ENCODE measurements at places on chromosomes 16 and 17.

- no peaks in the 10 kb centered on the region for H3K36me3 ChIP-seq
- DNase-seq = no peak
- H3K27me3 ChIP-seq = peaks cover 22% of the 10 kb centered on the region
- peaks cover 15% of the 10 kb centered on the region for H3K4me1 ChIP-seq
Measured at GRCh38 chr16:50844840-50845239, 103.0 kb downstream of the CYLD start.

- H3K27me3 ChIP-seq = peaks cover 26% of the 10 kb centered on the region
- peaks cover 13% of the 10 kb centered on the region for H3K4me1 ChIP-seq
- H3K36me3 ChIP-seq = no peaks in the 10 kb centered on the region
- H3K27ac ChIP-seq = no peak overlapping the region
- H3K4me3 ChIP-seq = no peak overlapping the region
Measured at GRCh38 chr16:56600398-56600999, 7.9 kb upstream of the MT2A start.

DNA sequence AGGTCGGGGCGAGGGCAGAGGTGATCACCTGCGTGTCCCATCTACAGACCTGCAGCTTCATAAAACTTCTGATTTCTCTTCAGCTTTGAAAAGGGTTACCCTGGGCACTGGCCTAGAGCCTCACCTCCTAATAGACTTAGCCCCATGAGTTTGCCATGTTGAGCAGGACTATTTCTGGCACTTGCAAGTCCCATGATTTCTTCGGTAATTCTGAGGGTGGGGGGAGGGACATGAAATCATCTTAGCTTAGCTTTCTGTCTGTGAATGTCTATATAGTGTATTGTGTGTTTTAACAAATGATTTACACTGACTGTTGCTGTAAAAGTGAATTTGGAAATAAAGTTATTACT is 28.9 kb downstream of the STH start:
- H3K27me3 ChIP-seq = no peaks in the 10 kb centered on the region
- peaks cover 46% of the 10 kb centered on the region for H3K36me3 ChIP-seq
- peaks cover 7% of the 10 kb centered on the region for H3K4me1 ChIP-seq
- DNase-seq = no peak

- H3K4me3 ChIP-seq = no peak overlapping the region
- H3K36me3 ChIP-seq = no peaks in the 10 kb centered on the region
- peaks cover 2% of the 10 kb centered on the region for H3K27me3 ChIP-seq
- no peak for DNase-seq
- no peaks in the 10 kb centered on the region for H3K4me1 ChIP-seq
Measured at GRCh38 chr17:15216481-15216880, 48.6 kb downstream of the PMP22 start.

DNA sequence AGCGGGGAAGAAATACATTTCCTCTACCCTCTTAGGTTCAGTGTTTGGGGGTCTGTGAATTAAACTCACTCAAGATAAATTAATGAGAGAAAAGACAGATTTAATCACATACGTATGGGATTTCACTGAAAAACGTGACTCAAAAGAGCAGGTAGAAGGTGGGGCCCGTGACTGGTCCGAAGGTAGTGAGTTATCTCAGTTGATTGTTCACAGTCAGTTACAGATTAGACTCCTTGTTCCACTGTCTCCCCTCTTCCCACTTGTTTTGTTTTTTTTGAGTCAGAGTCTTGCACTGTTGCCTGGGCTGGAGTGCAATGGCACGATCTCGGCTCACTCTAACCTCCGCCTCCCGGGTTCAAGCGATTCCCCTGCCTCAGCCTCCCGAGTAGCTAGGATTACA is 301.2 kb downstream of the SEC14L1 start:
- H3K27me3 ChIP-seq = no peaks in the 10 kb centered on the region
- H3K36me3 ChIP-seq = peaks cover 9% of the 10 kb centered on the region
- peak overlapping the region; percentile 74 for H3K4me3 ChIP-seq
- H3K27ac ChIP-seq = peak overlapping the region; percentile 99
- DNase-seq = no peak

DNA sequence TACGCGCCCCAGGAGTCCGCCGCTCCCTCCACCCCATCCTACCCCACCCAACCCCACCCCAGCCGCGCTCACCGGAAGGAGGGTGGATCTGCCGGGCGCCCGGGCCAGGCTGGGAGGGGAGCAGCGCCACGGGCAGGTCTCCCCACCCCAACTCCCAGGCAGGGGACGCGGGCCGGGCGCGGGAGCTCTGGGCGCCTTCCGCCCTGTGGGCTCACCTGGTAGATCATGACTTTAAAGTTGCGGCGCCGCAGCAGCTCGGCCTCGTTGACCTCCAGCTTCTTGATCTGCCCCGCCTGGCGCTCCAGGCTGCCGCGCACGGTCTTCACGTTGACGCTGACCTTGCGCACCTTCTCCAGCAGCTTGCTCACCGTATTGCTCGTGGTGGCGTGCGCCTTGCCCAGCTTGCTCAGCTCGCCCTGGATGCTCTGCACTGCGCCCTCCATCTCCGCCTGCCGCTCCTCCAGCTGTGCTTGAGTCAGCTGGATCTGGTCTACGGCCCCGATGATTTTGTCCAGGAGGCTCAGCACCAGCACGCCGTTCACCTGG is 571 bp downstream of the CAVIN1 start:
- DNase-seq = no peak
- peak overlapping the region; percentile 81 for H3K4me3 ChIP-seq
- H3K27ac ChIP-seq = no peak overlapping the region
- peaks cover 18% of the 10 kb centered on the region for H3K4me1 ChIP-seq
- H3K27me3 ChIP-seq = peaks cover 42% of the 10 kb centered on the region

- peaks cover 31% of the 10 kb centered on the region for H3K27me3 ChIP-seq
- no peaks in the 10 kb centered on the region for H3K36me3 ChIP-seq
- no peak overlapping the region for H3K4me3 ChIP-seq
- H3K4me1 ChIP-seq = peaks cover 2% of the 10 kb centered on the region
Measured at GRCh38 chr16:85461022-85461813, 151.9 kb upstream of the GSE1 start.

- H3K36me3 ChIP-seq = no peaks in the 10 kb centered on the region
- H3K4me1 ChIP-seq = peaks cover under 1% of the 10 kb centered on the region
- H3K4me3 ChIP-seq = no peak overlapping the region
- H3K27me3 ChIP-seq = peaks cover 4% of the 10 kb centered on the region
Measured at GRCh38 chr16:86033971-86034370, 135.0 kb downstream of the IRF8 start.

- H3K4me3 ChIP-seq = no peak overlapping the region
- peaks cover 12% of the 10 kb centered on the region for H3K4me1 ChIP-seq
- DNase-seq = no peak
- peaks cover 54% of the 10 kb centered on the region for H3K27me3 ChIP-seq
- no peak overlapping the region for H3K27ac ChIP-seq
- no peaks in the 10 kb centered on the region for H3K36me3 ChIP-seq
Measured at GRCh38 chr17:37650419-37651003, 7.3 kb upstream of the DDX52 start.

DNA sequence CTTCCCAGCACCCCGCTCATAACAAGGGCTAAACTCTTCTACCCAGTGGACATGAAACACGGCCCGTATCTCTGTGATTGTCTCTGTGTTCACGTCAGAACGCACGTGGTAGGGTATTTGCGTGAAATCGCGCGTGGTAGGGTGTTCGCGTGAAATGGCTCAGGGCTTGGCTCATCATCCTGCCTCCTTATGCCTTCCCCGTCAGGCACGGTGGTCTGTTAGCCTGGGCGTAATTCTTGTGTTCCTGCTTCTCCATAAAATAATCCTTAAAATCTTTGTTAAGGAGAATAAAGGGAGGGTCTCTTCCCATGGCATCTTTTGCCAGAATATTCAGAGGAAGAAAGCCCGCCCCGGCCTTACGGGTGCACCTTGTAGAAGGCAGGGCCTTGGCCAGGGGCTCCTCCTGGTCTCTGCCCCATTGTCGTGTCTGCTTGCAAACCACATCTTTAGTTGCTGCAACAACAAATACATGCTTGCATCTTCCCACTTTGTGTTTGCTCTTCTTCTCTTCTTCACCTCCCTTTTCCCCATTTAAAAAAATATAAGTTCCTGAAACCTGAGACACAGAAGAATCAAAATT is 116.7 kb upstream of the CHMP6 start:
- peak overlapping the region; percentile 42 for H3K27ac ChIP-seq
- H3K36me3 ChIP-seq = peaks cover 41% of the 10 kb centered on the region
- no peak overlapping the region for H3K4me3 ChIP-seq
